Activated T-cell treated with anti-CD3 and anti-CD28 coated beads, Interleukin-2, amount 50 U/mL, for 72 hours (primary cell): ENCODE measurements at places on chromosomes 5 and 9. TPM values are rescaled to one million over a fixed set of nuclear protein-coding genes. Genes with fewer than 3 reads are reported as not detected.

Gene UNC13B
- total RNA-seq: 1.2 TPM

Gene KCTD16
- total RNA-seq: 0.25 TPM

Gene FOXD1
- 1.0 TPM for total RNA-seq

Gene CXCL14
- not detected for total RNA-seq

Gene SLC44A1
- total RNA-seq: 11.8 TPM

Gene DRD1
- total RNA-seq: not detected

Gene LCP2
- total RNA-seq: 190 TPM

Gene UNC5A
- total RNA-seq: not detected

Gene OR1J2
- not detected for total RNA-seq

Gene DOCK8
- 199 TPM for total RNA-seq

Gene STPG3
- total RNA-seq: 0.63 TPM

Gene IZUMO3
- not detected for total RNA-seq

Gene FCN2
- not detected for total RNA-seq

Gene LCN10
- total RNA-seq: 0.21 TPM

Gene DDX4
- 1.1 TPM for total RNA-seq

Gene ANKRD31
- total RNA-seq: 0.58 TPM

Gene MORN5
- total RNA-seq: not detected

Gene SLC34A1
- total RNA-seq: 0.19 TPM

Gene F2RL1
- 1.6 TPM for total RNA-seq

Gene KCNMB1
- total RNA-seq: not detected

Gene GHR
- total RNA-seq: not detected

Gene ADAMTSL1
- total RNA-seq: not detected

Gene GARIN3
- total RNA-seq: 0.39 TPM

Gene OBP2B
- not detected for total RNA-seq

Gene GRM6
- total RNA-seq: not detected

Gene EIF4E1B
- total RNA-seq: not detected

Gene LRRC19
- not detected for total RNA-seq
